ENCODE measurements at places on chromosomes 7 and 10. TPM values are rescaled to one million over a fixed set of nuclear protein-coding genes. Genes with fewer than 3 reads are reported as not detected.
A peak's percentile ranks its signal among the peaks of the same experiment; 100 is the strongest.

AGMO gene
- total RNA-seq = not detected

LYZL1 gene
- not detected for total RNA-seq

DNA sequence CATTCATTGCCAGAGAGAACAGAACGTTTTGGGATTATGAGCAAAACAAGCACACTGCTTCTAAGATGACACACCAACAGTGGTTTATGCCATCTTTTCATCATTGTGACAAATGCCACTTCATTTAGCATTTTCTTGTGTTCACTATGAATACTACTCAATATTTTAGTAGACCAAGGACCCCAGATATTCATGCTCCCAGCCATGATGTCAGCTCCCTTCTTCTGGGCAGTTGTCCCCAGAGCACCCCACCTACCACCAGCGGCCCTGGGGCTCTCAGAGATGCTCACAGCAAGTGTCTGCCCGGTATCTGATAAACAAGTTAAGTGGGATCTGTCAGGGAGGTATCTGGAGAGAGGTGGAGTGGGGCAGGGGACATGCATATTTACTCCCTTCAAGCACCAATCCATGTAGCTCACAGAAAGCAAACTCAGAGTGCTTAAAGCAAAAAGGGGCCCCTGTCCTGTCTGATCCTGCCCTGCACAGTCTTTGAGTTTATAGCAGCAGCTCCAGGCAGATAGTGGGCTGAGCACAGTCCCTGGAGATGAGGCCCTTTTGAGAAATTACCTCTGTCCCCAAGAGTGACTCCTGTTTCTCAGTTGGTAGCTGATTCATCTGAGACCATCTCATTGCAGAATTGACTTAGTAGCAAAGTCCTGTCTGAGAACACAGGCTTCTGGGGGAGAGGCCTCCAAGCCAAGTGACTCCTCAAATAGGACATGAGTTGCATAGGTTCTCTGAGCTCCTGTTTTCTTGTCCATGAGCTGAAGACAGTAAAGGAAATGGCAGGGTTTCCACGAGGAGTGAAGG is 281.8 kb upstream of the KLF6 start:
- no peak overlapping the region for H3K4me3 ChIP-seq
- no peaks in the 10 kb centered on the region for H3K36me3 ChIP-seq
- no peaks in the 10 kb centered on the region for H3K4me1 ChIP-seq
- H3K27me3 ChIP-seq = no peaks in the 10 kb centered on the region
- DNase-seq = no peak
- no peak overlapping the region for H3K27ac ChIP-seq

GRCh38 chr7:36726311-36726710 is 2.0 kb upstream of the AOAH start:
- H3K27ac ChIP-seq = no peak overlapping the region
- no peaks in the 10 kb centered on the region for H3K36me3 ChIP-seq
- H3K4me1 ChIP-seq = no peaks in the 10 kb centered on the region
- no peaks in the 10 kb centered on the region for H3K27me3 ChIP-seq
- DNase-seq = no peak

GRCh38 chr7:157022681-157023588 is 12.5 kb upstream of the MNX1 start:
- H3K4me1 ChIP-seq = peaks cover 29% of the 10 kb centered on the region
- no peak overlapping the region for H3K27ac ChIP-seq
- H3K27me3 ChIP-seq = peaks cover 99% of the 10 kb centered on the region

GHRHR gene
- total RNA-seq = not detected

DNA sequence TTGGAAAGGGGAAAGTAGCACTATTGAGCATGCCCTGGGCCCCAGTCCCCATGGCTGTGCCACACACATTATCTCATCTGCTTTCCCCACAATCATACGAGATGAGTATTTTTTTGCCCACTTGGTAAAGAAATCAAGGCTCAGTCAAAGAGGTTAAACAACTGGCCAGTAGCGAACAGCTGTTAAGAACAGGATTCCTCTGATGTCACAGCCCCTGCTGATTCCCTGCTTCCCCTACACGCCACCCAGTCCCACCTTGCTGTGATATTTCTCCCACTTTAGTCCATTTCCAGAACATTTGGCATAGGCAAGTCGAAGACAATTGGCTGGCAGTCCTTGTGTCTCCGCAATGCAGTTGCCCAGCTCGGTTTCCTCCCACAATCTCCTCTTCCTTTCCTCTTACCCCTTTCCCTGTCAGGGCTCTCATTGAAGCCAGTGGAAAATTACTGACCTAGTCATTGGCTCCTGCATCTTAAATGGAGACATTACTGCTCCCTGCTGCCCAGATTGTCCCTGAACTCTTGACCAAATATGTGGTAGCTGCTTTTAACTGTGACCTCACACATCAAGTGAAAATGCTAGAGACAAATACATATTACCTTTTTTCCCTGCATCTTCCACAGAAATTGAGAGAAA is 56.5 kb upstream of the EEPD1 start:
- H3K4me1 ChIP-seq = no peaks in the 10 kb centered on the region
- H3K27ac ChIP-seq = no peak overlapping the region
- no peaks in the 10 kb centered on the region for H3K27me3 ChIP-seq
- no peak overlapping the region for H3K4me3 ChIP-seq

DNA sequence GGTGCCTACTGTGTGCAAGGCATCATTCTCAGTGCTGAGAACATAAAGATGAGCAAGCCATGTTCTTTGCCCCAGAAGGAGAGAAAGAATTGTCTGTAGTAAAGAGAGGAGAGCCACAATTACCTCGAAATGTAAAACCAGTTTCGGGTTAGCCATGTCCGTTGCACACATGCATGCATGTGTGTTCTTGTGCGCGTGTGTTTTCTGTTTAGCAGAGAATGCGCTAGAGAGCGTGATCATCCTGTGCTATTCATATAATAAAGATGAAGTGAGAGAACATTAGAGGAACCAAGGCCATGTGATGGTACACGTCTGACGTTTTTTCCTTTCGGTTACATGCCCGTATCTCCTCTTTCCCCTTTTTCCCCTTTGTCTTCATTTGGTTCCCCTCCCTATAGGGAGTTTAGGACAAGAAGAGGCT is 158.2 kb downstream of the CELF2 start:
- H3K4me3 ChIP-seq = no peak overlapping the region
- peak overlapping the region; percentile 59 for H3K27ac ChIP-seq
- no peaks in the 10 kb centered on the region for H3K36me3 ChIP-seq
- H3K27me3 ChIP-seq = no peaks in the 10 kb centered on the region
- no peak for DNase-seq
- no peaks in the 10 kb centered on the region for H3K4me1 ChIP-seq

DNA sequence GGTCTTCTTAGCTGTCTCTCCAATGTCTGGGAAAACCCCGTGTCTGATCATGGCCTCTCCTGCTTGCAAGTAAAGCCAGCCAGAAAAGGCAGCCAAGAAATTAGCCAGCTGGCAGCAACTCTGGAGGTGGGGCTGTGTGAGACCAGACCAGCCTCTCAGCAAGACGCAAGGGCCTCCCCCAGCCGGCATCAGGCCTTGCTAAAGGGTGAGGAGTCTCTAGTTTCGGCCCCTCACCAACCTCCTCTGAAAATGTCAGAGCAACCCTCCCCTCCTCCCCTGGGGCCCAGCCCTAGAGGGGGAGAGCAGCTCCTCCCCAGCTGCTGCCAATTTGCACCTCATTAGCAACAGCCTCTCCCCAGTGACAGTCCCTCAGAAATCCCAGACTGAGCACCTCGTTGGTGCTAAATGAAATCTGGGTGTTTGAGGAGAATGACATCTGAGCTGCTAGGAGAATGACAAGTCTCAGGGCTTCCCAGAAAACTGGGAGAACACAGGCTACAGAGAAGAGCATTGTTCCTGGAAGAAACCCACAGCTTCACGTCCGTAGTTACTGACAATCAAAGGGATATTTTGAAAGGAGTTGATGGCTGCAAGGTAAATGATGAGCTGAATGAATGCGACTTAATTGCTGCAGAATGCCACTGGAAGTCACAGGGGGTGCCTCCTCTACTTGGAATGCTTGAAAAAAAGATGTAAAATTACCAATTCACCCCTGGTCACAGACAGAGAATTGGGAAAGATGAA is 25.9 kb downstream of the DGKI start:
- H3K27me3 ChIP-seq = no peaks in the 10 kb centered on the region
- H3K4me1 ChIP-seq = peaks cover 7% of the 10 kb centered on the region
- peak; percentile 68 for DNase-seq
- no peaks in the 10 kb centered on the region for H3K36me3 ChIP-seq

GRCh38 chr10:121754666-121755065 is 156.4 kb upstream of the FGFR2 start:
- DNase-seq = no peak
- H3K27me3 ChIP-seq = no peaks in the 10 kb centered on the region
- no peaks in the 10 kb centered on the region for H3K4me1 ChIP-seq
- H3K4me3 ChIP-seq = no peak overlapping the region
- no peak overlapping the region for H3K27ac ChIP-seq

DNA sequence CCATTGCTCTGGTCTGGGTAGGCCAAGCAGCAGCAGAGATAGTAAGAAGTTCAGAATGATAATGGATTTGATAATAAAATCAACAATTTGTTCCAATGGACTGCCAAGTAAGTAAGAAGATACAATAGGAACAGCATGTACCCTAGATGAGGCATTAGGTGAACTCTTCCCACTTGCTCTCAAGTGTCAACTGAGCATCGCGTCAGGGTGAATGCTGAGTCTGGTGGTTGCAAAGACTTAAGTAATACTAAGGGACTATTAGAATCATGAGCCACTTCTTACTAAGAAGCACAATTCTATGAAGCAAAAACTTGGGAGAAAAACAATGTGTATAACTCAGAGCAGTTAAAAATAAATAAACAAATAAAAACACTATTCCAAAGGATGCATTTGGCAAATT is 54.5 kb downstream of the LRRN3 start:
- H3K4me3 ChIP-seq = no peak overlapping the region
- H3K36me3 ChIP-seq = no peaks in the 10 kb centered on the region
- no peaks in the 10 kb centered on the region for H3K4me1 ChIP-seq
- no peaks in the 10 kb centered on the region for H3K27me3 ChIP-seq
- H3K27ac ChIP-seq = no peak overlapping the region

DNA sequence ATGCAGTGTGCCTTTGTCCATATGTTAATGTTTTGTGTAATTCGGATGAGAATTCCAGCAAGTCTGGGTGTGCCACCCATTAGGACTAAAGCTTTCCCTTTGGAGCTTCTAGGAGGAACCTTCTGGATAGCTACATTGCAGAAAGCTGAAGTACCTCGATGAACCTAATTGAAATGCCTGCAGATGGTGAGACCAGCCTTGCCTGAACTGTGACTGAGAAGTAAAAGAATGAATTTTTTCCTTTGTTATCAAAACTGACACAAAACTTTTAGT is 31.1 kb upstream of the FBXW4 start:
- H3K4me1 ChIP-seq = no peaks in the 10 kb centered on the region
- H3K4me3 ChIP-seq = no peak overlapping the region
- no peaks in the 10 kb centered on the region for H3K36me3 ChIP-seq

GRCh38 chr7:5420067-5420880 is 3.4 kb downstream of the TNRC18 start:
- peaks cover 19% of the 10 kb centered on the region for H3K4me1 ChIP-seq
- peak overlapping the region; percentile 99 for H3K27ac ChIP-seq
- H3K4me3 ChIP-seq = peak overlapping the region; percentile 93

ZNF800 gene
- total RNA-seq = 37.8 TPM

IFIT1B gene
- total RNA-seq = not detected

GRCh38 chr7:157403646-157404401 is 67.0 kb downstream of the DNAJB6 start:
- peaks cover 4% of the 10 kb centered on the region for H3K4me1 ChIP-seq
- no peaks in the 10 kb centered on the region for H3K27me3 ChIP-seq

- H3K27ac ChIP-seq = no peak overlapping the region
- no peaks in the 10 kb centered on the region for H3K4me1 ChIP-seq
- peak; percentile 58 for DNase-seq
- H3K4me3 ChIP-seq = no peak overlapping the region
Measured at GRCh38 chr10:19498393-19499290, 317.6 kb upstream of the PLXDC2 start.

GRCh38 chr10:110865186-110865808 is 6.4 kb upstream of the PDCD4 start:
- H3K4me3 ChIP-seq = no peak overlapping the region
- DNase-seq = no peak
- no peaks in the 10 kb centered on the region for H3K36me3 ChIP-seq
- H3K27ac ChIP-seq = peak overlapping the region; percentile 74

DNA sequence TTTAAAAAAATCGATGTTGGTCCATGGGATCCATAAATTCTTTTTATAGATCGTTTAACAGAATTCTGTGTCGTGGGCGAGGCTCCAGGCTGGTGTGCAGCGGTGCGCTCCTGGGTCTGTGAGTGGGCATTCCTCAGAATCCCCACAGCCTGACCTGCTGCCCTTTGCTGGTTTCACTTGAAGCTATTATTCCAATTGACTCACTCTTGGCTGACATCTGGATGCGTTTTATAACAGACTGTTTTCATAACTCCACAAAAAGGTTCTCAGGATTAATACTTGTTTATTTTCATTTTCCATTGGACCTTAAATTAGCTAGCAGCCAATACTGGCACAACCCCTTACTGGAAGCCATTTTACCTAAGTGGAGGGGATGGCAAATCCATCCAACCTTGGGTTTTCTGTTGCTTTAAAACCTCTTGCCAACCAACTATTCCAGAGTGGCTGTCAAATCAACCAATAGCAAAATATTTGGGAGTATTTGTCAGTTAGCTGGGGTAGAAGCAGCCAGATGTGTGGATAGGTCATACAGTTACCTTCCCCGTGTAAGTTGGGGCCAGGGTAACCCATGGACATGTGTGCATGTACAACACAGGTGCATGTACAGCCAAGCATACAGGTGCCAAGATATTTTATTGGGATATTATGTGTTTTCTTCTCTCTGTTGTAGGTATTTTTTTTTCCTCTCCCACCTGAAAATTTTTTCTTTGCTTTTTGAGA is 160.7 kb upstream of the ZNF32 start:
- H3K27ac ChIP-seq = no peak overlapping the region
- H3K36me3 ChIP-seq = no peaks in the 10 kb centered on the region
- peaks cover 10% of the 10 kb centered on the region for H3K4me1 ChIP-seq

OR6V1 gene
- total RNA-seq = not detected

DNA sequence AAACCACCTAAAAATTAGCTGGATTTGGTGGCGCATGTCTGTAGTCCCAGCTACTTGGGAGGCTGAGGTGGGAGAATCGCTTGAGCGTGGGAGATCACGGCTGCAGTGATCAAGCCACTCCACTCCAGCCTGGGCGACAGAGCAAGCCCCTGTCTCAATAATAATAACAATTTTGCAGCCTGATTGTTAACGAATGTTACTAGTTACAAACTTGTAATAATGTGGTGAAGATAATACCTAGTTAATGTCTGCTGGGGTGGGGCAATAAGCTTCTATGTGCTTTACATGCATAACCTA is 1.2 kb upstream of the ATAD1 start:
- H3K36me3 ChIP-seq = no peaks in the 10 kb centered on the region
- no peaks in the 10 kb centered on the region for H3K4me1 ChIP-seq
- DNase-seq = no peak
- no peak overlapping the region for H3K4me3 ChIP-seq
- H3K27me3 ChIP-seq = no peaks in the 10 kb centered on the region
- H3K27ac ChIP-seq = no peak overlapping the region

TACC2 gene
- total RNA-seq = 64.2 TPM

DNA sequence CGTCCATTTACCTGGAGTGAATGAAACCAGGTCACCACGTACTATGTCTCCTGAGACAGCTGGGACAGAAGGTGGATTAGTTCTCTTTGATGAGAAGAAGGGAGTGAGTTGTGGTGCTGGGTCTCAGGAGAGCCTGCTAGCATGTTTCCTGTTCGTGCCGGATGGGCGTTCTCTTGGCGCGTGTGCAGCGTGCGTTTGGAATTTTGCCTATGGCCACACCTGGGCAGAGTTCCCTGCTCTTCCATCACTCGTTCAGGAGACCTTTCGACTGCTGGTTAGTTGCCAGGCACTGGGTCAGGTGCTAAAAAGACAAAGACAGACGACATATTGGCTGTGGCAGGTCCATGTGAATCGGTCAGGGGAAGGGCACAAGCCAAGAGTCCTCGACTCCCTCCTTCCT is 90.3 kb downstream of the TRRAP start:
- H3K4me3 ChIP-seq = no peak overlapping the region
- no peak for DNase-seq
- H3K27ac ChIP-seq = no peak overlapping the region
- H3K36me3 ChIP-seq = peaks cover 45% of the 10 kb centered on the region
- no peaks in the 10 kb centered on the region for H3K4me1 ChIP-seq

All from sigmoid colon (tissue), 7 donors.